Right cardiac atrium (tissue), 5 donors: ENCODE measurements at places on chromosomes 2 and 18. TPM values are rescaled to one million over a fixed set of nuclear protein-coding genes. Genes with fewer than 3 reads are reported as not detected.

DNA sequence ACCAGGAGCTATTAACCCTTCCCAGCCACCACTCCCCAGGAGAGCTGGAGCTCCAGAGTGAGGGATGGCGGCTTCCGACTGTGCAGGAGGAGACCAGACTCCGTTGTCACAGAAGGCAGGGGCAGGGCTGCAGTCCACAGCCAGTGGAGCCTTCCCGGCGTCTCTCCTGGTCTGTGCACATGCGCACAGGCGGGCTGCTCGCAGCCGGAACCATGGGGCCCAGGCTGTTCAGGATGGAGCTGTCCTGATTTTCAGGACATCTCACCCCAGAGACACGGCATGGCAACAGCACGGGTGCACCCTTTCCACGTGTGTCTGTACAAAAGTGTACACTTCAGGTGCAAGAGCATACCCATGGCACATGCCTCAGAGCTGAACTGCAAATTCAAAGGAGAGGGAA is 28.9 kb downstream of the EIPR1 start:
- no peak for DNase-seq

DNA sequence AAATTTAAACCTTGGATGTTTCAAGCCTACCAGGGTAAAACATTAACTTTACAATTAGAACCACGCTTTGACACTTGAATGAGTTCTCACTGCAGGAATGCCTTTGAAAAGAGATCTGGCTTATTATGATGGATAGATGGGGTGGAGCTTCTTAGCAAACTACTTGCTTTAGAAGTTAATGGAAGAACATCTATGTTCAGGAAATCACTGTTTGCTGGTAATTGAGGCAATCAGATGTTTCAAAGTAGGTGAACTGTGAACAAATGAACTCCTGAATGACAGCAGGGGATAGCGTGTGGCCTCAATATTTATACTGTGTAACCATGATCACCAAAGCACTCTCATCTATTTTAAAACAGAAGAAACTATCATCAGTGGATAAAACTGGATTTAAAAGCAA is 383.6 kb downstream of the PIK3C3 start:
- no peak for DNase-seq

DNA sequence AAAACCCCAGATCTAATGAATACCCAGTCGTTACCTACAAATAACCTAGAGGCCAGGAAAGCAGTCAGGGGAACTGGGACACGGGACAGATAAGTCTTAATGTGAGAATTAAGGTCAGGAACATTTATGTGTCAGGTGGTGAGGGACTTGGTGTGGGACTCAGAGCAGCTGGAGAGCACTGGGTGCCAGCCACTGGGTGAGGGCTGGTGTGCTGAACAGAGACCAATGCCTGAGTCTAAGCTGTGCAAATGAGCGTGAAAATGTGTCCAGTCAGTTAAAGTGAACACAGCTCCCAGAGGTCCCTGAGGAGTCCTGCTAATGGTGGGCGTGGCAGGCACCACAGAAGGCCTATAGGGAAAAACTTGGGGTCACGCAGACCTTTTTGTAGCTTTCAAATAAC is 225.9 kb downstream of the C1D start:
- no peak for DNase-seq

Gene ABCB6
- polyA plus RNA-seq: 23.4 TPM
